ENCODE measurements at places on chromosomes 12 and 14. TPM values are rescaled to one million over a fixed set of nuclear protein-coding genes. Genes with fewer than 3 reads are reported as not detected.

DNA sequence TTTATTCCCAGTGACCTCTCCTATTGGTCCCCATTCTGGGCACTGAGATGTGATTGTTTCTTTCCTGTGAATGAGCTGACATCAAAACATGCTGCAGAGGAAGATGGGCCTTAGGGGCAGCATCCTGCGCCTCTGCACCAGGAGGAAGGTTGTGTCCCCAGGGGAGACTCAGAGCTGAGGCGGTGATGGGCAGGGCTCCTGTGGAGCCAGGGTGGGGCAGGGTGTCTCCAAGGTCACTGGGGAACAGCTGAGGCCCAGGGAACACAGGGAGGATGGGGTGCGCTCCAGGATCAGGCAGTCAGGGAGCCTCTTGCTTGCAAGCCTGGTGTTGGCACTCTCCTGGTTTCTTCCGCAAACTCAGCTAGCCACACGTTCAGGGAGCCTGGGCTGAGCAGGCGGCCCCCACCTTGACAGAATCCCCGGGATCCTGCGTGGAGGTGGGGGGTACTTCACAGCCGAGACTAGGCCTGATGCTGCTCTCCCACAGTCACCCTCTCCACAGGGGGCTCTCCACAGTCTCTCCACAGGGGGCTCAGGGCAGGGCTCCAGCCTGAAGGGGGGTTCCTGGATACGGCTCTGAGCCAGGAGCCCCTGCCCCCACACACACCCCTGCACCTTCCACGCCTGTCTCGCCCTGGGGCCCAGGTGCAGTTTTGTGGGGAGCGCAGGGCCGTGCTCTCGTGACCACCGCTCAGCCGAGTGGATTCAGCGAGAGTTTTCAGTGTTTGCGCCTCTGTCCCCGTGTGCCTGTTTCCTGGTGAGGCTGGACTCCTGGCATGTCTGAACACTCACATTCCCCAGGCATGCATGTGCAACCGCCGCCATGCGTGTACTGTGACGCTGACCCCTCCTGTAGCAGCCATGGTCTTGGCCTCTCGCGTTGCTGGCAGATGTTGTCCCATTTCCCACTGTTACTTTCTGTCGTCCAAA is 264.7 kb downstream of the SEC23A start:
- DNase-seq = no peak

REM2 gene
- 0.69 TPM for total RNA-seq

ITGA7 gene
- total RNA-seq = 3.9 TPM

DNA sequence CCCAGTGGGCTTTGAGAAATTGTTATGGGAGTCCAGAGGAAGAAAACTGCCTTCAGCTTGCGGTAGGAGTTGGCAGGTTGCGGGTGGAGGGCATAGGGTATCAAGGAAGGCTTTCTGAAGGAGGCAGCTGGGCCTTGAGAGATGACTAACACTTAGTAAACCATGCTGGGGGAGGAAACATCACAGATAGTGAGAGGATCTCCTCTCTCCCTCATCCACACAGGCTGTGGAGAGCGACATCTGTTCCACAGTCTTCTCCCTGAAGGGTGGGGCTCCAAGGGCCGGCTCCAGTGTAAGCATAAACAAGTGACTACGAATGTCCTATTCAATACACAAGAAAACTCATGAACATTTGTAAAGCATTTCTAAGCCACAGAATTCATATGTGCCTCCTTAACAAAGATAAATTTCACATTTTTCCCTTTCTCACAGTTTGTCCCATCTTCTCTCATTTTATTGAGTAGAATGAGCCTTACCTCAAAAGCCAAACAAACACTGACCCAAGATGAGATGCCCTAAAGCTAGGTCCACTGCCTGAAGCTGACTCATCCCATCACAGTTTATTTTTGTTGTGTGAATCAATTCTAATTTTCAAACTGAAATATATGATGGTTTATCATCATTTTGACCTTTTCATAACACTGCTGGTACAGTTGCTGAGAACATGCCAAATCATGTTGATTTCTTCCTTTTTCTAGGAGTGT is 227.9 kb downstream of the SLC25A21 start:
- no peak for DNase-seq

DNA sequence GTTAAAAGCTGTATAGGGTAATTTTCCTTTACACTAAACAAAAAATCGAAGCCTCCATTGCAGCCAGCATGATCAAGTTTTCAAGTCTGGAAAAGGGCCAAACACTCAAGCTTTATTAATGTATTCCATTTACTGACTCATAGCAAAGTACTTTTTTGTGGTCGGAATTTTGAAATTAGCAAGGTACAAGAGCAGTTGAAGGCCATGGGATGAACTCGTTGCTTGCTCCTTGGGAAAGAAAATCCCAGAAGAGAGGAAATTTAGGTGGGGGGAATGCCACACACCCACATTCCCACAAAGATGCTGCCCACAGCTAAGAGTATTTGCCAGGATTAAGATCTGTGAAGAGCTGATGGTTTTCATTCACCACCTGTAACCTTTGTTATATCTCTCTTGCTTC is 333.7 kb downstream of the EGLN3 start:
- DNase-seq = no peak

SLC38A6 gene
- 4.1 TPM for total RNA-seq

FIGNL2 gene
- total RNA-seq = 0.36 TPM

CYP46A1 gene
- 0.10 TPM for total RNA-seq

- no peak for DNase-seq
Measured at GRCh38 chr12:71194657-71195056, 36.9 kb upstream of the TSPAN8 start.

DNA sequence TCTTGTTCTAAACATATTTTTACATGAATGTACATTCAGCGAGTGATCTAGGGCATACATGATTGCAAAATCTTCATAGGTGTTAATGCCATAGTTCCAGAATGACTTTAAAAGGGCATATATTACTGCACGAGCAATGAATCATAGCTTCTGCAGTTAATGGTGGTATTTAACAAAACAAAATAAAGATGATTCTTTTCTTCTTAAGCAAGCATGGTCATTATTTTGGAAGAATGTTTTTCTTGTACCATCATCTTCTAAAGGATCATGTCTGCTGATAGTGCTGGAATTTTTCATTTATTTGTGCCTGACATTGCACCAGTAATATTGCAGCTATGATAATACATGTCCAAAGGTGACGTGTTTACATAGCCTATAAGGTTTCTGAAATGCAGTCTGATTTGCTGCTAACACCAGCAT is 388.6 kb downstream of the CCDC91 start:
- DNase-seq = no peak

GPRC5D gene
- total RNA-seq = not detected

DNA sequence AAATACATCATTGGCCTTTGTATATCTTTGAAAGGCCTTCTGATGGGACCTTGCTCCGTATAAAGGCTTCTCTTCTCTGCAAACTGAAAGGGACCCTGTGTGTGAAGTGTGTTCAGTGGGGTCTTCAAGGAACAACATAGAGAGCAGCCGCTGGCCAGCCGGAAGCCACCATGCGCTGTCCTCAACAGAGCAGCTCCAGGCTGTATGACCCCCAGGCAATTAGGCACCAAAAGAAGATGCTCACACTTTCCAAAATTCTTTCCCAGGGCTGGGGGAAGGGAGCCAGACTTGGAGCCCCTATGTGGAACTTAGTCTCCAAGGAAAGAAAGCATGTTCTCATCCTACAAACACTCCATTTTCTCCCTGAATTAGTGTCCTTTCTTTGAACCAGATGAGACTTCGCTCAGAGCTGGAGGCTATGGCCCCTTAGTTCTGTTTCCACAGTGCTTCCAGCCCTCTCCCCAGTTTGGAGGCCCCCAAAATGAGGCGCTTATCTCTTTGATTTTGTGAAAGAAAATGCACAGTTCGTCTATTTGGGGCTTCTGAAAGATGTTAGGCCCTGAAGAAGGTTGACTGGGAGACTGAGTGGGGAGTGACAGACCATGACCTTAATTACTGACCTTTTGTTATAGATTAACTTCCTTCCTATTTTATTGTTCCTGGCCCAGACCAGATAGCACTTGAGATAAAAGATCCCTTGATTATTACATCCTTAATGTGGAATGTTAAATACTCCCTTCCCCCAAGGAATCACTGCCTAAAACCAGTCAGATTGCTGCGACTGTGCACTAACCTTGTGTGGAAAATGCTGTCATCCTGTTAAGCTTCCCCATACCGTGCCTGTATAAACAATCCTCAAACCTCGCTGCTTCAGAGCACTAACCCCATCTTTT is 128.3 kb upstream of the FGD4 start:
- no peak for DNase-seq

DNA sequence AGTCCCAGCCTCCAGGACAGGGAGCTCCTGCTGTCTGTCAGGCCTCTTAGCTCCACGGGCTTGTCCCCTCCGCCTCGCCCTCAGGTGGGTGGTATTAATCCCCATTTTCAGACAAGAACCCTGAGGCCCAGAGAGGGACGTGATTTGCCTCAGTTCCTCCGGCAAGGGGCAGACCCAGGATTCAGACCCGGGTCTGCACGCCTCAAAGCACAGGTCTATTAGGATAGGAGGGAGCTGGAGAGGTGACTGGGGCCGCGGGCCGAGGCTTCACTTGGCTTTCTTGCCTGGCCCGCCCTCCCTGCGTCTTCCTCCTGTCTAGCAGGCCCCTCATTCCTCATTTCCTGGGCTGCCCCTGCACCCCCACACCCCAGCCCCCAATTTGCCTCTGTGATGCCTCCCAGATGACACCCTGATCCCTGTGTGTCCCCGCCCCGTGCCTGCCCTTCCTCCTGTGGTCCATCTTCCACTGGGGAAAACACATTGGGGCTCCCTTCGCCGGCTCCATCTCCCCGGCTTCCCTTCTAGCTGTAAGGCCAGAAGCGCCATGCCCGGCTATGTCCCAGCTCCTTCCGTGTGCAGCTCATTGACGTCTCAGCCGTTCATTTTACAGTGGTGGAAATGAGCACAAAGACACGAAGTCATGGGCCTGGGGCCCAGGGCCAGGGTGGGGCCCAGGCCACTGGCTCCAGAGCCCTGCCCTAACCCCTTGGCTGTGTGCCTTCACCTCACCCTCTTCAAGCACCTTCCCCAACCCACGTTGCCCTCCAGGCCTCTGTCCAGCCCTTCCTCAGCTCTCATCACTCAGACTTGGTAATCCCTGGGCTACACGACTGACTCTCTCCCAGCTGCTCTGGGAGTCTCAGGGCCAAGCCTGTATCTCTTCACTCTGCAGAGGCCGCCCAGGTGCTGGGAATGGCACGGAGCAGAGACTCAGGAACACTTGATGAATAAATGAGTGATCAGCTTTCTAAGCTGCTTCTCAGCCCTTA is 15.5 kb upstream of the CYP46A1 start:
- DNase-seq = no peak

DNA sequence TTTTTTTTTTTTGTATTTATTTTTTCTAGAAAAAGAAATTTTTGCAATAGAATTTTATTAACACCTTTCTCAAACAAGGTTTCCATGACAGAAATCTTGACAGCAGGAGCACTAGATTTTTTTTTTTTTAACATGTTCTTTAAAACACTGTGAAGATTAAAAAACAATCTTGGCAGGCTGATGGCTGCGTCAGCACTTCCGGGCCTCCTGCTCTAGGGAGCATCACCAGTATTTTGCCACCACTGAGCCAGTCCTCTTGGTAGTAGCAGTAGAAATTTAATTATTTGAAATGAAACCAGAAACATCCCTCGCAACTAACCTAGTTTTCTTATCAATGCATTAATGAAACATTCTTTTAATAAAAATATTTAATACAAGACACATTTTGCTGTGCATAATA is 99.6 kb downstream of the APAF1 start:
- DNase-seq = no peak

DNA sequence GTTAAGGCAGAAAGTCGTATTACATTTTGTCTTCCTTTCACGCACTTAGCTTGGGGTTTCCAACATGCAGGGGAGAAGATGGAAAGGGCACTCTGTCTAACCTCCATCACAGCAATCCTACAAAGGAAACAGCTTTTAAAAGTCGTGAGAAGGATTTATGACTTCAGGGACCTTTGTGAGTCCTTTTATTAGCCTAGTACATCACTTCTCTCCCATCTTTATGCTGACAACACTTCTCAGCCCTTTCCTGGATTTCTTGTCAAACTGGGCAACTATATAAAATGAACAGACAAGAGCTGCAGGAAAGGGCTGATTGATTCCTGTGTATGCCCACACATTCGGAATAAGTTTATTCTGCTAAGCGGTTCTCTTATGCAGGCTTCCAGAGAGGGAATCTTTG is 159.0 kb downstream of the DERA start:
- DNase-seq = no peak

GRCh38 chr14:70239802-70240201 is 51.1 kb upstream of the SLC8A3 start:
- DNase-seq = no peak

DNA sequence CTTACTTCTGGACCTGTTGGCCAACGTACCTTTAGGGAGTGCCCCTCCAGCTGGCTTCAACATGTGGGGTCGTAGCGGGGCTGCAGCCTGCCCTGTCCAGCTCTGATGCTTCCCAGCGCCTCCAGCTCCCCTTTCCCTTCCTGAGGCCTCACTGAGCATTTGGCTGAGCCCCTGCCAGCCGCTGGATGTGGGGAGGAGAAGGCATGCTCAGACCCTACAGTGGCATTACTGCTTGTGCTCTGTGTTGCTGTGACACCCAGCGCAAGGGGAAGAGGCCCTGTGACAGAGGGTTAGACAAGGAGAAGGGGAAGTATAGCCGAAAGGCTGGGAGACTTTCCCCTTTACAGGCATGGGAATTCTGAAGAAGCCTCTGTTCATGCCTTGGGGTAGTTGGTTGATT is 145.9 kb downstream of the PRKCH start:
- DNase-seq = no peak

DNA sequence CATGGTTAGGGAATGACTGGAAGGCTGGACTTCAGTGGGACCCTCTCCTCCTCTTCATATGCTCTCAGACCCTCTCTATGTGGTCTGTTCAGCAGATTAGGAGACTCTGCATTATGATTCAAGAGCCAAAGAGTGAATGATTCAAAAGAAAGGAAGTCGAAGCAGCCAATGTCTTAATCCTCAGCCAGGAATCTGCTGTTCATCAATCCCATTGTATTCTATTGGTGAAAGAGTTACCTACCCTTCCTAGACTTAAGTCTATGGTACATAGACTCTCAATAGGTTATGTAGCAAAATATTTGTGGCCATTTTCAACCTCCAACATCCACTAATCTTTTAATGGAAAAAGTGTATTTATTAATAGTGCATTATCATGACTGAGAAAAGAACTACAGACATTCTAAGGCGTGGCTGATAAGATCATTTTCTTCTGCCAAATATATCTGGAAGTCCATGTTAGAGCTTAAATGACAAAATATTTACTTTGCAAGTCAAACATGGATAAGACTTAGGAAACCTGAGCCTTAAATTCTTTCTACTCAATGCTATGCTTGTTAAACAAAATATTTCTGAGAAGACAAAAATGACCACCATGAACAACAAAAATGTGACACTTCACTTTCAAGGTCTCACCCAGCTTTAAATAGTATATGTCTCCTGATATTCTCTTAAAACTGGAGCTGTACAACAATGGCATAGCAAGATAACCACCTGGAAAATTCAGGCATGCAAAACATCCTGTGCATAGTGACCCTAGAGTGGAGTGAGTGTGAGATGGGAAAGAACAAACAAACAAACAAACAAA is 1100.6 kb downstream of the GALC start:
- DNase-seq = no peak

MSI1 gene
- total RNA-seq = 0.27 TPM

GRCh38 chr12:18165422-18165871 is 75.5 kb upstream of the RERGL start:
- peak; percentile 13 for DNase-seq

HHIPL1 gene
- total RNA-seq = 0.15 TPM

GRCh38 chr14:85296456-85297210 is 233.3 kb upstream of the FLRT2 start:
- DNase-seq = no peak

GRCh38 chr12:5898874-5899273 is 46.2 kb downstream of the ANO2 start:
- no peak for DNase-seq

CMAS gene
- total RNA-seq = 48.5 TPM
